Aortic smooth muscle cell (primary cell): ENCODE measurements at places on chromosomes 6 and 20. TPM values are rescaled to one million over a fixed set of nuclear protein-coding genes. Genes with fewer than 3 reads are reported as not detected.

Gene SAMD3
- total RNA-seq: 7.2 and 7.3 TPM in 2 replicates

Gene HRH3
- total RNA-seq: not detected in 2 replicates

Gene PXMP4
- 6.9 and 7.0 TPM in 2 replicates for total RNA-seq

Gene CNKSR3
- 6.7 and 15.5 TPM in 2 replicates for total RNA-seq

Gene BHLHE23
- total RNA-seq: not detected in 2 replicates

Gene INSM1
- not detected in 2 replicates for total RNA-seq

Gene DDO
- 5.5 and 6.0 TPM in 2 replicates for total RNA-seq

Gene GPX5
- total RNA-seq: not detected in 2 replicates

Gene SLC32A1
- not detected in 2 replicates for total RNA-seq

Gene ZC2HC1B
- total RNA-seq: not detected in 2 replicates

Gene TCF21
- 0.81 and 2.1 TPM in 2 replicates for total RNA-seq

Gene SULF2
- 5.0 and 5.5 TPM in 2 replicates for total RNA-seq

Gene STXBP5
- 32.0 and 47.6 TPM in 2 replicates for total RNA-seq

Gene BTNL2
- total RNA-seq: not detected in 2 replicates

Gene MCCD1
- total RNA-seq: not detected in 2 replicates

Gene LAMP5
- 2.2 and 2.4 TPM in 2 replicates for total RNA-seq

Gene SLC2A4RG
- total RNA-seq: 19.3 and 21.5 TPM in 2 replicates

Gene SAYSD1
- 11.1 and 12.4 TPM in 2 replicates for total RNA-seq

Gene DYNLT2
- total RNA-seq: 0.81 and 1.1 TPM in 2 replicates

Gene CDH4
- not detected in 2 replicates for total RNA-seq

Gene HLA-A
- total RNA-seq: 219 and 530 TPM in 2 replicates

Gene NMBR
- total RNA-seq: 0.12 TPM in 1 of 2 replicates, not detected in the other

Gene ZFP57
- total RNA-seq: 0.13 TPM in 1 of 2 replicates, not detected in the other

Gene FRK
- total RNA-seq: 0.79 and 1.6 TPM in 2 replicates

Gene ZBTB12
- total RNA-seq: 3.3 and 3.7 TPM in 2 replicates

Gene ADTRP
- total RNA-seq: 0.66 and 2.6 TPM in 2 replicates

Gene UST
- 30.1 and 32.4 TPM in 2 replicates for total RNA-seq

Gene ADA
- 0.99 and 2.2 TPM in 2 replicates for total RNA-seq

Gene ETV7
- total RNA-seq: under 0.01 and 0.37 TPM in 2 replicates

Gene SPATS1
- not detected in 2 replicates for total RNA-seq

Gene MTCH1
- total RNA-seq: 197 and 223 TPM in 2 replicates

Gene NRM
- total RNA-seq: 2.2 and 3.1 TPM in 2 replicates

Gene EBF4
- total RNA-seq: 0.13 and 0.25 TPM in 2 replicates
